ENCODE measurements at places on chromosomes 5 and 9.

GRCh38 chr5:36651761-36652685 is 45.6 kb downstream of the SLC1A3 start:
- no peak for DNase-seq

GRCh38 chr5:35810601-35811000 is 46.1 kb upstream of the IL7R start:
- no peak for DNase-seq

DNA sequence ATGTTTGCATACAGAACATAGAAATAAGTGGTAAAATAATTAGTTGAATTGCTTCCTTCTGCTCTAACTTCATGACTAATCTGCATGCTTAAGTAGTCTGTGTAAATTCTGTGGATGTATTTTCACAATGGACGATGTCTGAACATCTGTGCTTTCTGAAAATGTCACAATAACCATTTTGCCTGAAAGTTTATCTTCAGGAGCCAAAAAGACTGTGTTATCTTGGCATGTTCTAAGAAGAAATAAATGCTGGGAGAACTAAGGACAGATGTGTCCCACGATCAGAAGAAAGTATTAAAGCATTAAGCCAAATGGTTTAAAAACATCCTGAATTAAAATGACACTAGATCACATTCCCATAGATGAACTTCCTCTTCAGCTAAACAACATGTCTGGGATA is 397.6 kb downstream of the SPOCK1 start:
- DNase-seq: no peak

DNA sequence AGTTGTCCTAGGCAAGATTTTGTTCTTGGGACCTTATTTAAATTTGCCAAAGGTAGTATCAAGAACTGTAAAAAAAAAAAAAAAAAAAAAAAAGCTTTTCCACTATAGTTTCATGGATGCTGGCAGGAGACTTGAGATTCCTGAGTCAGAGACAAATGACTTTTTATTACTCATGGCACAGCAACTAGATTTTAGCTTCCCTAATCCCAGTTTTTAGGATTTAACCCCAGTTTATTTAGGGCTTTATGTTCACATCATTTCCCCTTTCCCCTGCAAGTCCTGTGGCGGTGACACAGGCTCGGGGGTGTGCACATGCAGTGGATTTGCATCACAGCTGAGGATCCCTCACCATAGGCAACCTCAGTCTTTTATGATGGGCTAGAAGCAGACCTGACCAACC is 144.9 kb downstream of the GOLPH3 start:
- DNase-seq: peak; percentile 84

DNA sequence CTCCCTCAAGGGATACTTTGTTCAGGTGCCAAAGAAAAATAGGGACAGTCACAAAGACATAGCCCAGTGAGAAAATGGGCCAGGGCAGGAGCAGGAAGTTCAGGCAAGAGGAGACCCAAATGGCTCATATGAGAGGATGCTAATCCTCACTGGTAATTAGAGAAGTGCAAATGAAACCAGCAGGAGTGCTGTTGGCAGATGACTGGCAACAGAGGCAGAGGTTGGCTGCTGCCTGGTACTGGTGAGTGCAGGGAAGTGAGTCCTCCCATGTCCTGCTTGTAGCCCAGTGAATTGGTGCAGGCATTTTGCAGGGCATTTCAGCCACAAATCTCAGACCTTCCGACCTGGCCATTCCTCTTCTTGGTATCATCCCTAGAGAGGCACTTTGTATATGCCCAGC is 23.5 kb downstream of the ODF2 start:
- no peak for DNase-seq

DNA sequence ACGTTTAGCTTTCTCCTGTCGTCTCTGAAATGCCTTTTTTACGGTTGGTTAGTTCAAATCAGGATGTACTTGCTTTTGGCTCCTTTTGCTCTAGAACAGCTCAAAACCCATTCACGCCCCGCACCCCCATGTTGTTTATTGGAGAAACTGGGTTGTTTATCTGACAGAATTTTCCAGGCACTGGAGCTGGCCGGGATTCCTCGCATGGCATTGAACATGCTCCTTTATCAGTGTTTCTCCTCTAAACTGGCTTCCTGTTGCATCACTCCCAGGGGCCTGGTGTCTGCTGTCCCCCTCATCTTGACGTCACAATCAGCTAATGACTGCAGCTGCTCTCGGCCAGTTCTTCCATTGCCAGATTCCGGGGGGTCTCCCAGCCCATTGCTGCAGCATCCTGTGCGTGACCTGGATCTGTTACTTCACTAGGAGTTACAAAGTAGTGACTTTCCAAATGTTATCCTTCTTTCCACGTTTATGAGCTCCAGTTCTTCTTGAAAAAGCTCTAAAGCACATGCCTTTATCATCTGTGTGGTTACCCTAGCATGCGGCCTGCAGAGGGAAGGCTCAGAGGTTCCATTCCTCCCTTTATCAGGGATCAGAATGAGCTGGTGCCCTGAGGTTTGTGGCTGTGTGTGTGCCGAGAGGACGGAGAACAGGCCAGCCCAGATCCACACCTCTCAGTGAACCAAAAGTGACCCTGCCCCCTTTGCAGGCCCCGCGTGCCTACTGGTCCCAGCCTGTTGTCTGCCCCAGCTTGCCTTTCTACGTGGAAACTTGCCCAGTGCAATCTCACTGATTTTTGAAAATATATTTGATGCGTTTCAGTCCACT is 27.5 kb downstream of the FAM163B start:
- DNase-seq: no peak

DNA sequence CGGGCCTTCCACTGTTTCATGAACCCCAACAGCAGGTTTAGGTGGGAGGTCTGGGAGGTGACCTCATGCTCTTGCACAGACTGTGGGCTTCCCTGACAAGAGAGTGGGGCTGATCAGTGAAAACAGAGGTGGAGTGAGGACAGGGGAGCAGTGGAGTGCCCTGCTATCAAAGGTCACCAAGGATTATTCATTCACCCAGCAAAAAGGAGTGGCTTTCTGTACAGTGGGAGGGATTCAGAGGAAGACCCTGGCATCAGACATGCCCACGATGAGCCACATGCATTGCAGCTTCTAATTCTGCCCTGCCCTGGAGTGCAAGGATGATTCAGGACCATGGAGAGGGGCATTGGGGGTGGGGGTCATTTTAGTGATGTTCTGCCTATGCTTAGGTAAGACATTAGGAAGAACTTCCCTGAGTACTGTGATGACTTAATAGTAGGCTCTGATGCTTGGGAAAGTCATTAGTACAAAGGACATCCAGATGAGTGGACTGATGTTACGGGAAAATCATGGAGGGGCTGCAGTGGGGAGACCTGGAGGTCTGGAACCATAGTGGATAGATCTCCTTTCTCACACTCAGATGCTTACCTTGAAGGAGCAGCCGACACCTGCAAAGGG is 12.8 kb downstream of the TRAF1 start:
- DNase-seq: no peak

DNA sequence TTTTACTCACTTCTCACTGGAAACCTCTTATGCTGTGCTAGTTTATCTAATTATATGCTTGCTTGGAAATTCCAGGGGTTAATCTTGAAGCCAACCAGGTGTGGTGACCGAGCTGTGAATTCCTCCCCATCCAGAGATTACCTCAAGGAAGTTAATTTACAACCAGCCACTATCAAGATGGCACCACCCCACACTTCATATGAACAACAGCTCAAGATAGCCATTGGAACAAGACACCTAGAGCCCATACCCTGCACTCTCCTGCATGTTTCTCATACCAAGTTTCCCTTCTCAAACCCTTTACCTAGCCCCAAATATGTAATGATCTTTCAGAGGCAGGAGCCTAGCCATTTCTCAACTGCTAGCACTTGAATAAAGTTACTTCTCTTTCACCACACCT is 2156.9 kb upstream of the C9orf72 start:
- DNase-seq: no peak

DNA sequence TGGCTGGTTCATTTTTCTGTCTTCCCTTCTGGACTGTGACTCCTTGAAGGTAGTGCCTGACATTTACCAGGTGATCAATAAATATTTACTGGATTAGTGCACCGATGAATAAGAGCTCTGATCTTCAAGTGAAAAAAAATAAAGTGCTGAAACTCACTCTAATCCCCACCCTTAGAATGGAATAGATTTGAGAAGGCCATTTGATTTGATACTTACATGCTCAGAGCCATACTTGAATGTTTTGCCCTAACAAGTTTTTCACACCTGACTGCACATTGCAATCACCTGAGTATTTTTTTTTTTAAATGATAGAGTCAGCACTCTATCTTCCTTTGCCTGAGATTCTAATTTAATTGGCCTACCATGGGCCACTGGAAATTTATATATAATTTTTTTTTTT is 105.7 kb downstream of the LRRC70 start:
- DNase-seq: no peak

DNA sequence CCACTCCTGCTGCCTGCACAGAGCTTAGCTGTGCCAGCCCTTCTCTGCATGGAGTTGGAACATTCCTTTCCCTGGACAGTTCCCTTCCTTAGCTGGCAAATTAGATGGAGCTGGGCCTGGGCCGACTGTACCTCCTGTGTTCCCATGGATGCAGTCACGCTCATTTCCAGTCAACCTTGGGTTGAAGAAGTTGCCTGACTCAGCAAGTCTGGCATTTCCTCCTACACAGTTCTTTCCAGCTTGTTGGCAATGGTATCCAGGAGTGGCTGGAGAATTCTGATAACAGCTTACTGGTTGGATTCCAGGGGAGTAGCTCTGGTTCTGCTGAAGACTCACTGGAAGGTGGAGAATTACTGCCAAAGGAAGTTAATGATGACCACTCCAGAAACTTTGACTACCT is 9.2 kb upstream of the TAF1L start:
- DNase-seq: peak; percentile 54

DNA sequence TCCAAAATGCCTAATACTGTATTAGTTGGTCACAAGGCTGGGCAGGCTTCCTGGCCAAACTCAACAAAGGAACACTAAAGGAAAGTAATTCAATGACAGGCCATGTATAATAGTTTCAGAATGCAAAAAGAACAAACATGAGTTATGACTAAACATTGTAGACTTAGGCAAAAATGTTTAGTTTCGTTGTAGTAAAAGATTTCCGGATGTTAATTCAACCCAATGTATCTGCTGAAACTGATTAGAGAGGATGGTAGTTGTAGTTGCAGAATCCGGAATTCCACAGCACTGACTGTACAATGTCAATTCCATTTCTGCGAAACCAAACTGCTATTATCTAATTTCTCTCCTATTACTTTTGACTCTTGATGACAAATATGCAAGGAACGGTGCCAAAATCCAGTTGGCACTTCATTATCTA is 117.9 kb upstream of the FST start:
- peak; percentile 99 for DNase-seq

GRCh38 chr9:136850866-136851775 is 1.0 kb upstream of the MAMDC4 start:
- DNase-seq: no peak

GRCh38 chr9:117555964-117556629 is 141.2 kb upstream of the ASTN2 start:
- DNase-seq: no peak

GRCh38 chr5:72951671-72952468 is 4.0 kb upstream of the FCHO2 start:
- DNase-seq: peak; percentile 95

Data from HCEC 1CT (cell line).